ENCODE measurements at places on chromosomes 4 and X.

DNA sequence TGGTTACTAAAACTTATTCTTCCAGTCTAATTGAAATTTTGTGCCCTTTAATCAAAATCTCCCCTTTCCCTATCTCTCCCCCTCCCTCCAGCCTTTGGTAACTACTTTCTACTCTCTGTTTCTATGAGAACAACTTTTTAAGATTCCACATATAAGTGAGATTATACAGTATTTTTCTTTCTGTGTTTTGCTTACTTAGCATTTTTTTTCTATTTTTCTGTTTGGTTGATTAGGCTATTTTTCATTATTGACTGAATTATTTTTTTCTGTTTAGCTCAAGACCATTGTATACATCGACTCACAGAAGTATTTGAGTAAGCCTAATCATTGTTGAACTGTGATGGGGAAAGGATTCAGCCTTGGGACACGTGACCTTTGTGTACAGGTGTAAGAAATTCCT, 116.4 kb downstream of the PHEX start:
- no peak for ATAC-seq
- H3K4me3 ChIP-seq, result no peak overlapping the region
- H3K27ac ChIP-seq, result no peak overlapping the region
- no peaks in the 10 kb centered on the region for H3K4me1 ChIP-seq
- no peaks in the 10 kb centered on the region for H3K27me3 ChIP-seq

DNA sequence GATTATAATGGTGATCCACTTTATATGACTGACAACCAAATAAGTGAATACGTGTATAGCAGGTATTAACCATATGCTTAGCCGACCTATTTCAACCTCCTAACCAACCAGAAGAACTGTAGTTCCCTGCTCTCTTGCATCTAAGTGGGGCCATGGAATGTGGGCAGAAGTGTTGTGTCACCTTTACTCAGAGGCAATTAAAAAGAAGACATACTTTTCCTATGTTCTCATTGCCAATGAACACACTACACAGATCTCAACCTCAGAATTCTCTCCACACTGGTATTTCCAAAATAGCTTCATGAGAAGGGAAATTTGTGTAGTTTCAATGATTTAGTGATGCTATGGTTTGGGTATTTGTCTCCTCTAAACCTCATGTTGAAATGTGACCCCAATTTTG, 3.2 kb upstream of the NFKB1 start:
- no peak for ATAC-seq
- H3K4me3 ChIP-seq, result no peak overlapping the region
- peaks cover 4% of the 10 kb centered on the region for H3K4me1 ChIP-seq
- H3K36me3 ChIP-seq, result no peaks in the 10 kb centered on the region

DNA sequence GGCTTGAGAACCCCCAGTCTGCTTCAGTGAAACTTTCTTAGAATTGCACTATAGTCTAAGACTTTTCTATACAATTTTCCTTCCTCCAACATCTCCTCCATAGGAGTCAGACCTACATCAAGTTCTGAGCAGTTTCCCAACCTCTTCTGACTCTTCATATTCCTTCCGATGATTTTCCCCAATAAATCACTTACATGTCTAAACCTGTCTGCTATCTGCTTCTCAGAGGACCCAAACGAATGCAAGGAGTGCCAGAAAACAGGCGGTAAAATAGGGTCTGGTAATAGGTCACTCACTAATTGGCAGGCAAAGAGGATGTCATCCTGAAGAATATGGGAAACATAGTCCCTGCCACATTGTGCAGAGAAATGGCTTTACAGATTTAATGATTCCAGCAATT, 153.9 kb downstream of the PCDH18 start:
- no peaks in the 10 kb centered on the region for H3K4me1 ChIP-seq
- H3K27ac ChIP-seq, result no peak overlapping the region
- H3K4me3 ChIP-seq, result no peak overlapping the region
- ATAC-seq, result no peak

DNA sequence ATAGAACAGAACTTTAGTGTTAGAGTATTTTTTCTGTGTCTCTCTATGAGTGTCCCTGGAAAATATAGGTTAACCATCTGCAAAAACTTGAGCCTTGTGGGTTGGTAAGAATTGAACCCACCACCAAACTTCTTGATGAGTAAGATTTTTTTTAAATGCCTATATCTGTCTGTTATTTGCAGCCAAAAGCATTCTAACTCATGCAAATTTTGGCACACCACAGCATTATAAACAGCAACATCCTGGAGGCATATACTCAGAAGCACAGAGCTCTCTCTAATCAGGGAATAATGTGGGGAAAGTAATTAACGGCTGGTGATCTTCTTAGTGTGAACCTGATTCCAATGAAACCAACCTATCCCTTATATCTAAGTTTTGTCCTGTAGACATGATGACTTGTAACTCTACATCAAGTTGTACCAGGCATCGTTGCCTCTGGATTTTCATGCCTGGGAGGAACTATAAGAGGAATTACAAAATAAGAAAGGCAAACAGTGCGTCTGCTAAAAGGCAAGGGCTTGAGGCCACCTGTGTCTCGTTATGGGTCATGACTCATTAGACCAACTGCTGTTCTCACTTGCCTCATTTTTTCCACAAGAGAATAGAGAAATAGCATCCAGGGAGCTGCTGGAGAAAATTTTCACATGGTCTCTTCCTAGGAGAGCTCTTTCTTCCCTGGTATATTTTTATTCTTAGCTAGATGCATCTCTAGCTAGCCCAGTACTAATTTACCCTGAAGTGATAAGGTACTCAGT, 202.4 kb downstream of the CHIC2 start:
- H3K36me3 ChIP-seq, result no peaks in the 10 kb centered on the region
- H3K4me3 ChIP-seq, result no peak overlapping the region

DNA sequence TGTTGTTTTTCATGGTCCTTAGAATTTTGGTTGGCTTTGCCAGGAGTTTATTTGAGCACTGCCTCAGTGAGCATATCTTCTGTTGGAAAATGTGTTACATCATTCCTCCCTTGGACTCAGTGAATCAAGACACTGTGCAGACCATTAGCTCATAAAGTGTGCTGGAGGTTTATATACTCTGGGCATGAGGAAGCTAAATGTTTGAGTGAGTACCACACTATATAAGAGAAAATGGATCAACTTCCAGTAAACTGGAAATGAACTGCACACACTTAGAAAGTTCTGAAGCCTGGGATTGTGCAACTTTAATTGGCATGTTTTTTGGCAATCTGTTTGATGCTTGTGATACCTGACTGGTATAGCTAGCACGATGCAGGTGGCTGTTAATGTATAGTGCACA, 75.9 kb downstream of the LIMCH1 start:
- H3K4me3 ChIP-seq, result peak overlapping the region; percentile 33
- H3K4me1 ChIP-seq, result peaks cover 30% of the 10 kb centered on the region
- no peak for ATAC-seq
- H3K27ac ChIP-seq, result peak overlapping the region; percentile 71
- peaks cover 3% of the 10 kb centered on the region for H3K36me3 ChIP-seq

- no peaks in the 10 kb centered on the region for H3K27me3 ChIP-seq
- no peak overlapping the region for H3K4me3 ChIP-seq
- H3K27ac ChIP-seq, result no peak overlapping the region
- ATAC-seq, result no peak
- no peaks in the 10 kb centered on the region for H3K36me3 ChIP-seq
Measured at GRCh38 chrX:7985568-7985967, 58.4 kb upstream of the PNPLA4 start.

- peaks cover 20% of the 10 kb centered on the region for H3K4me1 ChIP-seq
- no peaks in the 10 kb centered on the region for H3K27me3 ChIP-seq
- no peak for ATAC-seq
- H3K4me3 ChIP-seq, result no peak overlapping the region
Measured at GRCh38 chr4:98518559-98519267, 139.7 kb downstream of the TSPAN5 start.

GRCh38 chrX:132965461-132965860, 7.0 kb upstream of the HS6ST2 start:
- ATAC-seq, result no peak
- no peak overlapping the region for H3K4me3 ChIP-seq
- H3K27me3 ChIP-seq, result no peaks in the 10 kb centered on the region
- H3K27ac ChIP-seq, result no peak overlapping the region

GRCh38 chrX:19846995-19847790, 40.2 kb downstream of the SH3KBP1 start:
- H3K36me3 ChIP-seq, result no peaks in the 10 kb centered on the region
- no peaks in the 10 kb centered on the region for H3K27me3 ChIP-seq
- H3K27ac ChIP-seq, result no peak overlapping the region
- peak; percentile 72 for ATAC-seq
- H3K4me1 ChIP-seq, result peaks cover 6% of the 10 kb centered on the region

DNA sequence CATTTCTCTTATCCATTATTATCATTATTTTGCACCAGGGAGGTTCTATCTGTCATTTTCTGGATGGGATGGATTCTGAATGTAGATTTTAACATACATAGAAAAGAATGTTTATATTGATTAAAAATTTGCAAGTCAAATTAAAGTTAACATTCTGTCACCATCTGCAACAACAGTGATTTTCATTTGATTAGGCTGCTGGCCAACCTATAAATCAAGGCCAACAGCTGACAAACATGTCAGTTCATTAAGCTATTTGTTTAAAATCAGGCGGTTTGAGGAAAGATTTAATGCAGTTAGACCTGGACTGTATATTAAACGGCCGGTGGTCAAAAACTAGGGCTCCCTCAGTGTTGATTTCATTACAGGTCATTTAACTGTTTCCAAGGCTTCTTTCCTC, 109.5 kb upstream of the CBR4 start:
- no peaks in the 10 kb centered on the region for H3K4me1 ChIP-seq
- H3K4me3 ChIP-seq, result no peak overlapping the region
- H3K27ac ChIP-seq, result no peak overlapping the region

GRCh38 chrX:25288676-25289075, 272.9 kb upstream of the ARX start:
- no peak overlapping the region for H3K27ac ChIP-seq
- H3K4me1 ChIP-seq, result no peaks in the 10 kb centered on the region
- no peaks in the 10 kb centered on the region for H3K36me3 ChIP-seq
- no peaks in the 10 kb centered on the region for H3K27me3 ChIP-seq
- H3K4me3 ChIP-seq, result no peak overlapping the region

- ATAC-seq, result no peak
- H3K4me3 ChIP-seq, result no peak overlapping the region
- no peak overlapping the region for H3K27ac ChIP-seq
- H3K4me1 ChIP-seq, result no peaks in the 10 kb centered on the region
- H3K27me3 ChIP-seq, result no peaks in the 10 kb centered on the region
Measured at GRCh38 chrX:74346088-74346487, 42.1 kb downstream of the ZCCHC13 start.

GRCh38 chr4:169106696-169107229, 96.7 kb upstream of the CBR4 start:
- H3K4me1 ChIP-seq, result peaks cover 5% of the 10 kb centered on the region
- no peaks in the 10 kb centered on the region for H3K27me3 ChIP-seq
- no peak overlapping the region for H3K27ac ChIP-seq
- no peak for ATAC-seq

DNA sequence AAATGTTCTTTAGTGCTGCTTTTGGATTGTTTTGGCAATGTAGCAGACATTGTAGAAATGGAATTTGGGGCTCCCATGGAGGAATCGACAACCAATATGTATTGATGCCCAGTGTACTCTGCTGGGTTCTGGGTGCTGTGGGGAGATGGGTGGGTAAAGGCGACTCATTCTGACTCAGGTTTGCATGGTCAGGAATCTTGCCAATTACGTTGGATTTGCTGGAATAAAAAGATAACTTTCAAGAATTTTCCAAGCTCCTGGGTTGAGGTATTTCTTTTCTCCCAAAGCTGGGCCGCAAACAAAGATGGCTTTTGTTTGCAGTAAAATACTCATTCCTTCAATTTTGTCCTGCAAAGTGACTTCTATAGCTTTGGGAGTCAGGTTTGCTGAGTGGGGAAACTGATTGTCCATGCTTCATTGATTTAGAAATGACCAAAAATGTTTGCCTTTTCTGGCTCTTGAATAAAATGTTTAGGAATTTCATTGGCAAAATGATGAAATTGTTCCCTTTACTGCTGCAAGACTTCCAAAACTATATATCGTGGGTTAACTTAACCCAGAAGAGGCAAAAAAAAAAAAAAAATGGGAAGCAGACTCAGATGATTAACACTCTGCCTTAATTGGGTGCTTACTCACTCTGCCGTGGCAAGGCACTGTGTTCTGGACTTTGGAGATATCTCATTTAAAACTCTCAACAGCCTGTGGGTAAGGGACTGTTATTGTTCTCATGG, 57.0 kb downstream of the RTL9 start:
- H3K27me3 ChIP-seq, result no peaks in the 10 kb centered on the region
- ATAC-seq, result no peak
- no peak overlapping the region for H3K4me3 ChIP-seq
- H3K36me3 ChIP-seq, result no peaks in the 10 kb centered on the region
- H3K27ac ChIP-seq, result no peak overlapping the region

DNA sequence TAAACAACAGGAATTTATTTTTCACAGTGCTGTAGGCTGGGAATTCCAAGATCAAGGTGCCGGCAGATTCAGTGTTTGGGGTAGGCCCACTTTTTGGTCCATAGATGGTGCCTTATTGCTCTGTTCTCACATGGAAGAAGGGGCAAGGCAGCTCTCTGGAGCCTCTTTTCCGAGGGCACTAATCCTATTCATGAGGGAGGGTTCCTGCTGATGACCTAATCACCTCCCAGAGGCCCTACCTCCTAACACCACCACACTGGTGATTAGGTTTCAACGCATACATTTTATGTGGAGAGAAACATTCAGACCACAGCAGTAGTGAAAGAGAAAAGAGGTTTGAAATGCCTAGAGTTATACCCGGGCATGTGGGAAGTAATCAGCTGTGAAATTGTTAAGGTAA, 1.4 kb upstream of the POLA1 start:
- H3K27ac ChIP-seq, result no peak overlapping the region
- H3K4me3 ChIP-seq, result no peak overlapping the region
- no peaks in the 10 kb centered on the region for H3K36me3 ChIP-seq
- ATAC-seq, result no peak
- H3K27me3 ChIP-seq, result no peaks in the 10 kb centered on the region

- no peak overlapping the region for H3K4me3 ChIP-seq
- H3K36me3 ChIP-seq, result no peaks in the 10 kb centered on the region
- ATAC-seq, result no peak
Measured at GRCh38 chr4:123170843-123171242, 225.8 kb upstream of the SPRY1 start.

DNA sequence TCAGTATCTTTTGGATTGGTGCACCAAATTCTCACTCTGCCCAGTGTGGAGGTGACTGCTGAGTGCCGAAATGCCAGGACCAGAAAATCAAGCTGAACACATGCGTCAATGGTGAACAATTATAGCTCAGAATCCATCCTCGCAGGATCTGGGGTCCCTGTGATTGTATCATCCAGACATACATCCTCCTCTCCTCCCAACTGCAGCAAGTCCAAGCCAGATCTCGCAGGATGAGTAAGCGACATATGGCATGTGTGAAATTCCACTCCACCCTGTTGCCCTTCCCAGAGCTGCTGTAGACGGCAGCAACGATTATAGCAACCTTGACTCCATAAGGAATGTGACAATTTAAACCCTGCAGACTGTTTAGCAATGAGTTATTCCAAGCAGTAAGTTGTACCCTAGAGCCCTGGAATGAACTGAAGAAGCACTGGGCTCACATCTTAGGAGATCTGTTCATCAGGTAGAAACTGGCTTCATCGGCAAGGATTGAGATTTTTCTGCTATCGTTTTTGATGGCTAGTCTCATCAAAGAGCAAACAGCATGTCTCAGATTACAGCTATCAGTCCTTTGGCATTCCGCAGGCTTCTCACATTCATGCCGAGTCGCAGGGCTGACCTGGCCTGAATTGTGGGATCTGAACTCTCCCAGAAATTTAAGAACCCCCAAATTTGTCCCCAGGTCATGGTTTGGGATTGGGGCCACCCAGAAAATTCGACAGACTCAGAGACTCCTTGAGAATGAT, 35.5 kb upstream of the SORBS2 start:
- no peak overlapping the region for H3K4me3 ChIP-seq
- H3K27me3 ChIP-seq, result no peaks in the 10 kb centered on the region
- peak; percentile 47 for ATAC-seq
- no peaks in the 10 kb centered on the region for H3K36me3 ChIP-seq
- no peak overlapping the region for H3K27ac ChIP-seq
- H3K4me1 ChIP-seq, result no peaks in the 10 kb centered on the region

- no peaks in the 10 kb centered on the region for H3K36me3 ChIP-seq
- H3K4me3 ChIP-seq, result no peak overlapping the region
- H3K4me1 ChIP-seq, result no peaks in the 10 kb centered on the region
Measured at GRCh38 chr4:182653596-182653995, 263.6 kb downstream of the DCTD start.

Measured in gastroesophageal sphincter (tissue), 4 donors.